ENCODE measurements at places on chromosomes 6 and 20.

GRCh38 chr6:155084431-155085123 is 89.5 kb downstream of the TIAM2 start:
- DNase-seq = no peak

- no peak for DNase-seq
Observed at GRCh38 chr6:5248302-5249098, 12.2 kb downstream of the LYRM4 start.

DNA sequence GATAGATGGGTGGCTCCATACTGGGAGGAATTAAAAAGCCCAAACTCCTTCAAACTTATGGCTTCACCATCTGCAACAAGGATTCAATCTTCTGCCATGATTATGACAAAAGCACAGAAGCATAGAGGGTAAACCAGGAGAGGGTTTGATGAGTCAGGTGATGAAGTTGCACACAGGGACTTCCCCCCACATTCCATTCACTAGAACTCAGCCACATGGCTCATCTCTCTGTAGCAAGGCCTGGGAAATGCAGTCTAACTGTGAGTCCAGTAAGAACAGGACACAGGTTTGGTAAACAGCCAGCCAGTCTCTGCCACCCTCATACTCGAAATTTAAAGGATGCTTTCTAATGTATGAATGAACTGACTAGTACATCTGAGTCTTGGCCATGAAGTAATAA is 142.9 kb downstream of the HIVEP2 start:
- no peak for DNase-seq

- DNase-seq = no peak
Observed at GRCh38 chr6:8057793-8058192, 6.4 kb downstream of the BLOC1S5 start.

- no peak for DNase-seq
Observed at GRCh38 chr6:33692760-33693158, 18.7 kb downstream of the UQCC2 start.

- DNase-seq = no peak
Observed at GRCh38 chr6:5622276-5623005, 361.1 kb downstream of the FARS2 start.

DNA sequence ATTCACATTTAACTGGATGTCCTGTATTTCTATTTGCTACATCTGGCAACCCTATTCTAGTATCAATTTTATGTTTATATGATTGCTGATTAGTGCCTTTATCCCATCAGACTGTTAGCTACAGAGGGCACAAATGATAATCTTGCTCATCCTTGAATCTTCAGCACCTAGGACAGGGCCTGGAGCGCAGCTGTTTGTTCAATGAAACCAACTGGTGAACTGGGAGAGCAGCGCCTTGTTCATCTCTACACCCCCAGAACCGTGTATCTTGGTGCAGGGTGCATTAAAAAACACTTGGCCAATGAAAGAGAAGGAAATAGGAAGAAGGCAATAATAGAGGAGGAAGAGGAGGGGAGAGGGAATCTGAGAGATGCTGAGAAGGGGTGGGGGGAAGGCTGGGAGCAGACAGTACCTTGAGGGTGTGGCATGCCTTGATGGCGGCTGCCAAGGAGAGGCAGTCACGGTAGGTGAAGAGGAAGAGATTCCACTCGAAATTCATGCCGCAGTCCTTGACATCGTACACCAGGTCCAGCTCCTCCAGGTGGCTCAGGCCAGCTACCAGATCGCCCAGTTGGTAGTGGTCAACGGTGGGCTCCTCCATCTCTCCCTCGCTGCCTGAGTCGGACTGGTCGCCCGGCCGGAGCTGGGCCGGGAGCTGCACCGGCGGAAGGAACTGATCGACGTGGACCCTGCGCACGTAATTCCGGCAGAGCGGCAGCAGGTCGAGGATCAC is 15.5 kb downstream of the TMEM151B start:
- DNase-seq = no peak
